Activated naive CD8-positive, alpha-beta T cell treated with anti-CD3 and anti-CD28 coated beads for 36 hours (primary cell): ENCODE measurements at places on chromosomes 3 and 15. TPM values are rescaled to one million over a fixed set of nuclear protein-coding genes. Genes with fewer than 3 reads are reported as not detected.

Gene ACAN
- total RNA-seq = not detected

Gene ADAMTS17
- 2.5 TPM for total RNA-seq

Gene GPR87
- not detected for total RNA-seq

Gene CDHR4
- total RNA-seq = not detected

Gene ST3GAL6
- 0.28 TPM for total RNA-seq

Gene SAMMSON
- total RNA-seq = not detected

DNA sequence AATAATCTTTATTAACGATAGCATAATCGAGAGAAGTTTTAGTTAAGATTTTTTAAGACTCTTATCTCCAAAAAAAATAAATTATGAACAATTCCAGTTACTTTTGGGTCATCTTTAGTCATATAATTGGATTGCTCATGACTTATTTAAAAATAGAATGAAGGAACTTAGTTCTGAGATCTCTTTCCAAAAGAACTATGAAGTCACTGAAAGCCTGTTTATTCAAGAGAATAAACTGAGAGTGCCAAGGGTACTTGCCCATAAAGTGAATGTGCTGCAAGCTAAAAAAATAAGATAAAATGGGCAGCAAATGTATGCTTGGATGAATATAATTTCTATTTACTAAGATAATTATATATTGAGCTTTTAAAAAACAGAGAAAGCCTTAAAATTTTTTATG, 176.5 kb upstream of the PLSCR5 start:
- DNase-seq = no peak

DNA sequence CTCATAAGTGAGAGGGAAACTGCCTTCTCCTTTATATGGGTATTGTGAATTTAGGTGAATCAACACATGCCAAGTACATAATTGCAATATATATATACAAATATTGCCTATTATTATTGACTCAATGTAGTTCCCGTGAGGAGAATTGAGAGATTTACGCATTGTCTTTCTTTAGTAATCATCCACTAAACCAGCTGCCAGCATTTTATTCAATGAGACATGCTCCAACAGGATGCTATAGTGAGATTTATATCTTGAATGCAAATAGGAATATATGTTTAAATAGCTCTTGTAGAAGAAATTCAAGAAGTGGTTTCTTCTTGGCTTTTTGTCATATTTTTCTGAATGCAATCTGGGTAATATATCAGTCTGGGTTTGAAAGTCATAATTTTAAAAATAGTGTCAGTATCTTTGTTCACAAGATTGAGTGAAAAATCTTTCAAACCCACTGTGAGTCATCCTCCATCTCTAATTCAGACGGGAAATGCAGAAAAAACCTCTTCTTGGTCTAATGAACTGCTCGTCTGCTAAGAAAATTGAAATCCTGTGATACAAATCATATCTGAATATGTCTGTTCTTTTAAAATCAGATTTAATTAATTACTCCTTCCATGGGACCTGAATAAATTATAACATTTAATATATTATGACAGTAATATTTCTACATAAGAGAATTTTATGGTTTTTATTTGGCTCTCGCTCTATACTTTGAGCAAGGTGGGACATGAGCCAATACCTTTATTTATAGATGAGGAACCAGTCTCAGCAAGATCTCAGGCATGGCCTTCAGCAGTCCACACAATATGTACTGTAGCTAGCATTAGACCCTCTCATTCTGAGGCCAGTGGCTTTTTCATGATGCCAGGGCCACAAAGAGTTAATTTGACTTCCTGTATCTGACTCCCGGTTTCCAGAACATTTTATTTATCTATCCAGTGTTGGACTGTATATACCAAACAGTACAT, 516.0 kb downstream of the GABRG3 start:
- DNase-seq = no peak

GRCh38 chr3:153503873-153504272, 341.8 kb downstream of the RAP2B start:
- no peak for DNase-seq

GRCh38 chr15:81284256-81285031, 39.5 kb downstream of the STARD5 start:
- no peak for DNase-seq

- no peak for DNase-seq
These were observed 180.5 kb downstream of the THSD4 start for GRCh38 chr15:71295603-71296314.

DNA sequence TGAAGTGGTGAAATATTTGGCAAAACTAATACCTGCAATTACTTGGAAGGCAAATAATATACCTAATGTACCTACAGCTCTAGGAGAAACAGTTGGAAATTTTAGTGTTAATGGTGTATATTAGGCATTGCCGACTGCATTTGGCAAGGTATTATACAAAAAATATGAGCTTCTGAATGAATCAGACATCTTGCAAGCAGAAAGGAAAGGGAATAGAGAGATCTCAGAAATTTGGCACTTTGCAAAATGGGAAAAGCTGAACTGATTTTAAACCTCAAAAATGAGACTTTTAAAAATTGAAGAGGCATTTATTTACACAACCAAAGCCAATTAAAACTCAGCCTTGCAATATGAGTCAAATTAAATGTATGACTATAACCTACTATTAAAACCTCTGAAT, 40.2 kb upstream of the C15orf61 start:
- no peak for DNase-seq

- DNase-seq = no peak
These were observed 542 bp upstream of the UBAP1L start for GRCh38 chr15:65115542-65115941.

DNA sequence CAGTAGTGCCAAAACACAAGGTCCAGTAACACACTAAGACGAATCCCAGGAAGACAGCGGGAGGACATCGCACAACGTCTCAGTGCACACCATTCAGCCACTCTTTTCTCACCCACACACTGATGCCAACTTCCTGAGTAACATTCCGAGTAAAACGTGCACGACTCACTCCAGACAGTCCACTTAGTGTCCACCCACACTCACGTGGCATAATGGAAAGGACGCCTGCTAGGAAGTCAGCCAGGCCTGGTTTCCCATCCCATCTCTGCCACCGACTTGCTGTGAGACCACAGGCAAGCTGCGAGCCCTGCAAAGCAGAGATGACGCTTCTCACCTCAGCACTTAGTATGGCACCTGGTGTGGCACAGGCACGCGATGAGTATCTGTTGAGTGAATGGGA, 36.8 kb upstream of the VGLL4 start:
- DNase-seq = no peak

- peak; percentile 15 for DNase-seq
These were observed 154.4 kb downstream of the PEX5L start for GRCh38 chr3:179882292-179882691.
